Heart left ventricle (tissue), 16 donors: ENCODE measurements at places on chromosomes 3 and 15. TPM values are rescaled to one million over a fixed set of nuclear protein-coding genes. Genes with fewer than 3 reads are reported as not detected.

ATP13A4 gene
- not detected for polyA plus RNA-seq

- no peaks in the 10 kb centered on the region for H3K4me1 ChIP-seq
- DNase-seq: peak; percentile 61
- H3K4me3 ChIP-seq: no peak overlapping the region
- no peaks in the 10 kb centered on the region for H3K36me3 ChIP-seq
- H3K27ac ChIP-seq: no peak overlapping the region
- H3K27me3 ChIP-seq: peaks cover 68% of the 10 kb centered on the region
Observed at GRCh38 chr3:13792512-13793371, 87.1 kb downstream of the WNT7A start.

CFAP161 gene
- polyA plus RNA-seq: 0.30 TPM

- peak within 1 kb of the TSS; percentile 8 for H3K4me3 ChIP-seq
- H3K36me3 ChIP-seq: no peaks in the 10 kb centered on the region
- H3K27me3 ChIP-seq: no peaks in the 10 kb centered on the region
- peak within 1 kb of the TSS; percentile 58 for H3K27ac ChIP-seq
- no peak for DNase-seq
Observed at GRCh38 chr3:98763076-98763475, at the start of gene ST3GAL6. ST3GAL6 (plus strand) TSS chr3:98763340; CDS start chr3:98768441, 5,101 bp downstream.

GNAT1 gene
- not detected for polyA plus RNA-seq

DNA sequence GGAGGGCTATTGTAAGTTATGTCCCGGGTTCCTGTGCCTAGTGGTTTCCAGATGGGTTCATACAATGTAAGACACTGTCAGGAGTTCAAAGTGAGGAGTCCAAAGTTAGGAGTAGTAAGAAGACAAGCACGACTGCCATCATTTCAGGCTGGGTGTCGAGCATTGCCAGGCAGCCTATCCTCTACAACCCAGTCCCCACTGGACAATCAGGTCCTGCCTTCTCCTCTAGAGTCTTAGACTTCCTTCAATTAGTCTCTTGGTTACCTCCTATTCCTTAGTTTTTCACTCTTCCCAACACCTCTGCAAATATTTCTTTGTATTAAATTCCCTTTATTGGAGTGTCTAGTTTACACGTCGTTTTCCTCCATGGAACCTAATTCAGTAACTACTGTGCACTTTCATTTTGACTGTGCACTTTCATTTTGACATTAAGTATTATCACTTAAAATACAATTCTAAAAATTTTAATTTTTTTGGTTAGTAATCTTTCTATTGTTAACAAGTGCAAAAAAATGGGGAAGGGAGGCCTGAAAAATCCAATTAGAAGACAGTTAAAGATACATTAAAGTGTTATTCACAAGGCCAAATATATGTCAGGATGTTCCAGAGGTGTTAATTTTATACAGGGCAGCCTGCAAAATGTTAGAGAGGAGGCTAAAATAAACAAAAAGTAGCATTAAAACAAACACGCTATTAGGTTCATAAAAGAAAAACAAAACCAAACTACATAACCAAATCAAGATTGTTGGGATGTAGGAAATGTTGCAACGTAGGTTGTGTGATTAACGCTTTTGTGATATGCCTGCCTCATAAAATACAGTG is 155.3 kb downstream of the TBL1XR1 start:
- no peak for DNase-seq
- H3K4me1 ChIP-seq: peaks cover 16% of the 10 kb centered on the region
- no peak overlapping the region for H3K4me3 ChIP-seq
- no peaks in the 10 kb centered on the region for H3K27me3 ChIP-seq
- H3K27ac ChIP-seq: no peak overlapping the region

P2RY1 gene
- polyA plus RNA-seq: 1.2 TPM

KCNAB1 gene
- polyA plus RNA-seq: 2.0 TPM

MIX23 gene
- polyA plus RNA-seq: 73.8 TPM

DNA sequence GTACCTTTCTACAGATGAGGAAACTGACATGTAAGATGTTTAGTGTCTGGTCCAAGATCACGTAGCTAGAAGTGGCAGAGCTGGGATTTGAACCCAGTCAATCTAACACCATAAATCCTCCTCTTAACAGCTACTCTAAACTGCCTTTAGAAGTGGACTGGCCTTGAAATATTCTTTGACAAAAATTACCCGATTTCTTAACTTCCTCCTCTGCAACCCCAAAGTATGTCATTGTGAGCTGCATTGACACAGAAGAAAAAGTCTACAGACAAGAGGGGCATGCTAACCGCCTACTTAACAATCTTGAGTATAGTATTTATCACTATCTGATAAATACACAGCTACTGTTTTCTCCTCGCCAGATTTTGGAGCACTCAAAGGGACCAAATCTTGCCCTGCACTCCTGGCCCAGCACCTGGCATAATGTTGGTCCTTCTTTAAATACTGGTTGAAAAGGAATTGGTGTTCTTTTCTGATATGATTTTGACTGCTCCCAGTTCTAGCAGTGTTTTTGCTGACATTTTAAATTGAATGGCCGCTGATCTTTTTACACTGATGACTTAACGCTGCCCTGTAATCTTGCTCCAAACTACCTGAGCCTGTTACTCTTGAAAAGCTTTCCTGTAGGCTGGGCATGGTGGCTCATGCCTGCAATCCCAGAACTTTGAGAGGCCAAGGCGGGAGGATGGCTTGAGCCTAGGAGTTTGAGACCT is 36.9 kb downstream of the ITPR1 start:
- H3K4me3 ChIP-seq: no peak overlapping the region
- no peak overlapping the region for H3K27ac ChIP-seq
- DNase-seq: no peak
- H3K27me3 ChIP-seq: no peaks in the 10 kb centered on the region

GRCh38 chr3:149776170-149776569 is 16.2 kb downstream of the ANKUB1 start:
- no peaks in the 10 kb centered on the region for H3K4me1 ChIP-seq
- no peaks in the 10 kb centered on the region for H3K36me3 ChIP-seq
- no peak overlapping the region for H3K4me3 ChIP-seq

DNA sequence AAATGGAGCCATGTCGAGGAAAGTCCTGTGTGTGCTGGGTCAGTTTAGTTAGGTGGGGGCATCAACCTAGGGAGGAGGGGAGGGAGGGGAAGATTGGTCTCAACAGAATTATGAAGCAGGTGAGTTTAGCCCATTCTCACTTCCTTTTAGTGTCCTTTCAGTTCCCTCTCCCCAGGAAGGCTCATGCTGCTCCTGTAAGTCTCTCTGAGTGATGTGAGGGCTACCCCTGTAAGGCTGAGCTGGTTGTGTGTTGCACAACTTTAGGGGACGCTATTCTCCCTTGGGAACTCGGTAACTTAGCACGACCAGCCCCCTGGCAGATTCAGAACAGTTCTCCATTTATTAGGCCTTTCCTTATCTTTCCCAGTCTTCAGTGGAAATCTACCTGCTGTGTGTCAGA is 21.2 kb downstream of the IL5RA start:
- no peaks in the 10 kb centered on the region for H3K27me3 ChIP-seq
- H3K36me3 ChIP-seq: no peaks in the 10 kb centered on the region
- H3K4me3 ChIP-seq: no peak overlapping the region
- DNase-seq: no peak
- no peak overlapping the region for H3K27ac ChIP-seq

DNA sequence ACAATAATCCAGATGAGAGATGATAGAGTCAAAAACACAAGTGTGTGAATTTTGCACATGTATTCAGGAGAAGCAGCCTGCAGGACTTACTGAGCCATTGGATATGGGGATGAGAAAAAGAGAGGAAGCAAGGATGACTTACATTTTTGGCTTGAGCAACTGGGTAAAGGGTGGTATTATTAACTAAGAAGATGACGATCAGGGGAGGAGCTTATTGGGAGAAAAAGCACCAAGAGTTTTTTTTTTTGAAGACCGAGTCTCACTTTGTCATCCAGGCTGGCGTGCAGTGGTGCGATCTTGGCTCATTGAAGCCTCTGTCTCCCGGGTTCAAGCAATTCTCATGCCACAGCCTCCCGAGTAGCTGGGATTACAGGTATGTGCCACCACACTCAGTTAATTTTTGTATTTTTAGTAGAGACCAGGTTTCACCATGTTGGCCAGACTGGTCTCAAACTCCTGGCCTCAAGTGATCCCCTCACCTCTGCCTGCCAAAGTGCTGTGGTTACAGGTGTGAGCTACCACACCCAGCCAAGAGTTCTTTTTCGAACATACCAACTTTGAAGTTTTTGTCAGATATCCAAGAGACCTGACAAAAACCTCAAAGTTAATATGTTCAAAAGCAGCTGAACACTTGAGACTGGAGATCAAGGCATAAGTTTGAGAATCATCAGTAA is 14.8 kb upstream of the SH3BP5 start:
- H3K27ac ChIP-seq: no peak overlapping the region
- no peak overlapping the region for H3K4me3 ChIP-seq
- H3K36me3 ChIP-seq: no peaks in the 10 kb centered on the region
- DNase-seq: no peak
- no peaks in the 10 kb centered on the region for H3K27me3 ChIP-seq

- H3K36me3 ChIP-seq: no peaks in the 10 kb centered on the region
- H3K4me3 ChIP-seq: no peak overlapping the region
- H3K27me3 ChIP-seq: peaks cover 7% of the 10 kb centered on the region
Observed at GRCh38 chr15:27989838-27990237, 109.3 kb downstream of the OCA2 start.

DNA sequence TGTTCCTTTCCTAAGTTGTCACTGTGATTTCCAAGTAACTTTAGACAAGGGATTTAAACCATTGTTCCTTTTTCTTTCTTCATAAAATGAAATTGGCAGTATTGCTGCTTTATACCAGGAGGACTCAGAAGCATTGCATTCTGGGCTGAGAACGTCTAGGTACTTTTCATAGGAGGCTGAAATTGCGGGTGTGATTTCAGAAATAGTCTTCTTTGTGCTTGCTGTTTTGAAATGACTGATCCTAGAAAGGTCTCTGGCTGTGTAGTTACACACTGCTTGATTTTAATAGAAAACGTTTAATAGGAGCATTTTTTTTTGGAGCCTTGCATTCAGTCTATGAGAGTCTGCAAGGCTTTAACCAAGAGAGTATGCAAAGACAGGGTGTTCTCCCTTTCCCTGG is 56.3 kb downstream of the PPM1L start:
- peaks cover 8% of the 10 kb centered on the region for H3K4me1 ChIP-seq
- H3K4me3 ChIP-seq: no peak overlapping the region
- no peaks in the 10 kb centered on the region for H3K36me3 ChIP-seq

GRCh38 chr3:139016430-139017048 is 4.2 kb downstream of the PRR23B start:
- no peaks in the 10 kb centered on the region for H3K36me3 ChIP-seq
- no peak overlapping the region for H3K4me3 ChIP-seq
- no peak for DNase-seq
- no peaks in the 10 kb centered on the region for H3K4me1 ChIP-seq
- H3K27ac ChIP-seq: no peak overlapping the region
- peaks cover 13% of the 10 kb centered on the region for H3K27me3 ChIP-seq

GRCh38 chr3:46469680-46470357 is 5.1 kb upstream of the LTF start:
- no peak for DNase-seq
- no peaks in the 10 kb centered on the region for H3K36me3 ChIP-seq
- peaks cover 3% of the 10 kb centered on the region for H3K27me3 ChIP-seq
- H3K27ac ChIP-seq: no peak overlapping the region

DNA sequence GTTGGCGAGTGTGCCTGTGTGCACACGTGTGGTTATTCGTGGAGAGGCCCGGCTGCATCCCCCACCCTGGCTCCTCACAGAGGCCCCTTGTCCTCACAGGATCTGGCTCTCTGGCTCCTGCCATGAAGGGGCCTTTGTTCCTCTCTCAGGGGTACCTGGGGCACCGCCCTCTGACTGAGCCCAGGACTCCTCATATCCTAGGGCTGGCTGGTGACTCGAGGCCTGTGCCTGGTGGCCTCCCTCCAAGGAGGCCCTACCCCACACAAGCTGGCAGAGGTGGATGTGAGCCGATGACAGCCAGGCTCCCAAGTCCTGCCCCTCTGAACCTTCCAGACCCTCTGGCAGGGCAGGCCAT is 10.0 kb downstream of the PRKCD start:
- no peak overlapping the region for H3K27ac ChIP-seq
- no peaks in the 10 kb centered on the region for H3K27me3 ChIP-seq
- H3K4me1 ChIP-seq: peaks cover 22% of the 10 kb centered on the region
- peak overlapping the region; percentile 53 for H3K4me3 ChIP-seq
- H3K36me3 ChIP-seq: no peaks in the 10 kb centered on the region

ZNF660 gene
- 0.49 TPM for polyA plus RNA-seq

GRCh38 chr3:191963182-191963581 is 502.2 kb downstream of the PYDC2 start:
- no peaks in the 10 kb centered on the region for H3K27me3 ChIP-seq
- H3K36me3 ChIP-seq: no peaks in the 10 kb centered on the region
- H3K27ac ChIP-seq: no peak overlapping the region
- DNase-seq: no peak

GRCh38 chr3:31908391-31909097 is 72.5 kb downstream of the OSBPL10 start:
- no peaks in the 10 kb centered on the region for H3K27me3 ChIP-seq
- H3K4me3 ChIP-seq: no peak overlapping the region
- H3K27ac ChIP-seq: no peak overlapping the region
- peak; percentile 8 for DNase-seq
- no peaks in the 10 kb centered on the region for H3K36me3 ChIP-seq

GASK1A gene
- 0.23 TPM for polyA plus RNA-seq
